ENCODE measurements at places on chromosomes 5 and 9.

DNA sequence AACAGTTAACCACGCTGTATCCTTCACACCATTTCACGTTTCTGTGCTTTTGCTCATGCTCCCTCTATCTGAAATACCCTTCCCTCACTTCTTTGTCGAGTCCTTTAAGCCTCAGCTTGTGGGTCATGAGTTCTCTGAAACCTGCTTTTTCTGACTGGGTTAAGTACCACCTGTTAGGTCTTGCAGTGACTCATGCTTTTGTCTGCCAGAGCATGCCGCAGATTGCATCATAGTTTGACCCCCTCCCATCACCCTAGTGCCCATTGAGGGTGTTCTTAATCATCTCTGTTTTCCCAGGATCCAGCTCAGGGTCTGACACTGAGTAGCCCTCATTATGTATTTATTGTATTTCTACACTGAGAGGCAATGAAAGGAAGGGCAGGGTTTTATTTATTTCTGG is 190.2 kb downstream of the ASTN2 start:
- no peak for DNase-seq

DNA sequence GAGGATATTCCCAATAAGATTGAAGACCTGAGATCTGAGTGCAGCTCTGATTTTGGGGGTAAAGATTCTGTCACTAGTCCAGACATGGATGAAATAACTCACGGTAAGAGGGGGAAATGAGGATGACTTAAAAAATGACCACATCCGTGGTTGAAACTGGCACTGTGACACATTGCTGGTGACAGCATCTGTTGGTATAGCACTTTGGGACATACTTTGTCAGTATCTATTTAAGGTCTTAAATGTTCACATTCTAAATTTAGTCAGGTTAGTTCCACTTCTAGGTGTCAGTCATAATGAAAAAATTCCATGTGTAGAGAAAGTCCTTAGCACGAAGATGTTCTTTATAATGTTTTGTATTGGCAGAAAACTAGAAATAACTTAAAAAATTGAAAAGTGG is 70.9 kb downstream of the GAPVD1 start:
- no peak for DNase-seq

DNA sequence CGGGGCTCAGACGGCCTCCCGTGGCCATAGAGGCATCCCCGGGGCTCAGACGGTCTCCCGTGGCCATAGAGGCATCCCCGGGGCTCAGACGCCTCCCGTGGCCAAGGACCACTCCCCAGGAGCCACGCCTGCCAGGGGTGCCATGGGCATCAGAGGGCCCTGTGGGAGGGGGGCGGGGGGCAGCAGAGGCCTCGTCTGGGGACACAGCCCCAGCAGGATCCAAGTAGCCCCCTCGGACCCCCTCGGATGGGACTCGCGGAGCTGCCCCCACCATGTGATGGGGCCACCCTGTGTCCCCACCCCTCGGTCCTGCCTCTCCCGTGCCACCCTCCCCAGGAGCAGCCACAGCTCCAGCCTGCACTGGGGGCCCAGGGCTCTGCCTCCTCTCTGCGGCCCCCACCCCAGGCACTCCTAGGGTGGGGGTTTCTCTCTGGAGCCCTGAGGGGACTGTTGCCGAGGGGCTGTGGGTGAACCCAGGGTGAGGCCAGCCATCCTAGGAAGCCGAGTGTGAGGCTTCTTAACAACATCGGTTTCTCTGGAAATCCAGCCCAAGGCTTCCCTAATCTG is 2.5 kb downstream of the ENTPD8 start:
- no peak for DNase-seq

GRCh38 chr5:98108497-98108896 is 665.0 kb upstream of the RGMB start:
- no peak for DNase-seq

DNA sequence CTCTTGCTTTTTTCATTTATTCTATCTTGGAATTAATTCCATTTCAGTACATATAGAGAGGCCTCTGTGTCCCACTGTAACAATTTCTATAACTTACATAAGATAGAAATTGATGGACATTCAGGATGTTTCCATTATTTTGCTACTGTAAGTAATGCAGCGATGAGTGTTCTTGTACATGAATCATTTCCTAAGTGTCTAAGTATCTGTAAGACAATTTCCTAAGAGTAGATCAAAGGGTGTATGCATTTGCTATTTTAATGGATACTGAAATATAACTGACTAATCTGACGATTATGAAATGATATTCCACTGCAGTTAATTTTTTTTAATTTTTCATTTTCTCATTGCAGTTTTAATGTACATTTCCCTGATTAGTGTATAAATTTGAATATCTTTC is 23.0 kb upstream of the RBM22 start:
- DNase-seq = no peak

DNA sequence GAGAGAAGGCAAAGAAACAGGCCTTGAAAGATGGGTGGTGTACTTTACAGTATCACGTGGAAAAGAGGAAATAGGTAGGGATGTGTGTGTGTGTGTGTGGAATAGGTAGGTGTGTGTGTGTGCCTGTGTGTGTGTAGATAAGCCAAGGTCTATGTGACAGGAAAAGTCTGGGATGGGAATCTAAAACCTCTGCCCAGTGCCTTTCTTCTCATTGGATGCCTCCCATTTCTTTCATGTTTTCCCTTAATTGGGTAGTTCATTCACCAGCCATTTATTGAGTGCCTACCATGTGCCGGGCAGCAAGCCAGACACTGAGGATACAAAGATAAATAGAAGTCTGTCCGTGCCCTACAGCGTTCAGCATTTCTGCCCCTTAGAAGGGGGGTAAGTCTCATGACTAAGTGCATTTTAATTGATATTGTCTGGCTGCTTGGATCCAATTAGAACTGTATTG is 1.0 kb downstream of the URM1 start:
- DNase-seq = no peak

GRCh38 chr9:116447934-116448333 is 239.2 kb upstream of the TRIM32 start:
- no peak for DNase-seq

DNA sequence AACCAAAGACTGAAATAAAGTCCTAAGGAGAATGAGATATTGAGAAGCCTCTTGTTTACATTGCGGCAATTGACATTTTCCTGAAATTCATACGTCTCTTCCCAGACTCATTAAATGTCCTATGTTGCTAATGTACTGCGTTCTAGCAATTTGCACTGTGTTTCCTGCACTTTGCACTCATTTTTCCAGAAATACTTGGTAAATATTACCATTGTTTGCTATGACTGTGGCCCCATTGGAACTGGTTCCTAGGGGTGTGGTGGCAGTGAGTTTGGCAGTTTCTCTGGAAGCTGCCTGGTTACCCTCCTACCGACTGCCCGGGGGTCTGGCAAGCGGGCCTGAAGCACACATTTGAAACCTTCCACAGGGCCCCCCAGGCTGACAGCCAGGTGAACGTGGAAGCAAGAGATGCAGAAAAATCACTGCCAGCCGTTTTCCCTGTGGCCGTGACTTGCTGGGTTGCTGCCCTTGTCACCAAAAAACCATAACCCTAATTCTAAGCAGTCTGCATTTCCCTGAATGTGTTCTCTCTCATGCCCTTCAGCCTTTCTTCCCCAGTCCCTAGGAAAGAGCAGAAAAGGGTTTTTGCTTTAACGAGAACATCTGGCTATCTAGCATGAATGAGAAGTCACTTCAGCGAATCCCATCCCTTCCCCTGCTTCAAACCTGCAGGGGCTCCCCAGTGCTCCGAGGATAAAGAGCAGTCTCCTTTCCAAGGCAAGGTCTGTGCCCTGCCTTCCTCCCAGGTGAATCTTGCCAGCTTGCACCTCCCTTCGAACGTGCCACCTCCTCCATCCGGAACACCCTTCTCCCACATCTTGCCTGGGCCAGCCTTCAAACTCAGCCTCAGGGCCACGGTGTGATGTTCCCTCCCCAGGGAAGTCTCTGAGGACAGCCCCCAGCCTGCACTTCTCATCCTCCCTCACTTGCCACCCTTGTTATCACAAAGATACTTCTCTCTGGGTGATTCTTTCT is 84.2 kb downstream of the AK8 start:
- DNase-seq = no peak

- no peak for DNase-seq
These were observed 53.2 kb downstream of the MEF2C start for GRCh38 chr5:88829775-88830174.

DNA sequence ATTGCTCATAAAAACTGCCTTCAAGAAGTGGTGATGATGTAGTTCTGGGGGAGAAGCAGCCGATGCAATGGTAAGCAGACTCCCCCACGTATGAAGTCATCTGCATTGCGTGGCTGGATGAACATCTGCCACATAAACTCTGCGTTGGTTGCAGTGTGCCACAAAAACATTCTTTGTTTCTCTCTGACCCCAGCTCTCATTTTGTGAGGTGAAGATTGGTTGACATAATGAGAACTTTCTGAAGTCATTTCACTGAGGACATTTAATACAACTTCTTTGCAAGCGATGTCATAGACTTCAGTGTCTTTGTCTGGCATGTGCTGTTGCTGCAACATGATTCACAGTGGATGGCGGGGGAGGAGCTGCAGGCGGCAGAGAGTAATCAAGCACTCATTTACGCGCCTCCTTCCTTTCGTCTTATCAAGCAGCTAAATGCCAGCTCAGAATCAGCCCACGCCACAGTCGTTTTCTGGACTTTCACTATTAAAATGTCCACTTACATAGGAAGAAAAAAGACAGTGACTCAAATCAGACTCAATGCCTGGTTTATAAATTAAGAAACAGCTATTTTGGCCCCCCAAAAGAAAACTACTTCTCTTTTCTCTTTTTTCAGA is 91.5 kb upstream of the NFIL3 start:
- no peak for DNase-seq

DNA sequence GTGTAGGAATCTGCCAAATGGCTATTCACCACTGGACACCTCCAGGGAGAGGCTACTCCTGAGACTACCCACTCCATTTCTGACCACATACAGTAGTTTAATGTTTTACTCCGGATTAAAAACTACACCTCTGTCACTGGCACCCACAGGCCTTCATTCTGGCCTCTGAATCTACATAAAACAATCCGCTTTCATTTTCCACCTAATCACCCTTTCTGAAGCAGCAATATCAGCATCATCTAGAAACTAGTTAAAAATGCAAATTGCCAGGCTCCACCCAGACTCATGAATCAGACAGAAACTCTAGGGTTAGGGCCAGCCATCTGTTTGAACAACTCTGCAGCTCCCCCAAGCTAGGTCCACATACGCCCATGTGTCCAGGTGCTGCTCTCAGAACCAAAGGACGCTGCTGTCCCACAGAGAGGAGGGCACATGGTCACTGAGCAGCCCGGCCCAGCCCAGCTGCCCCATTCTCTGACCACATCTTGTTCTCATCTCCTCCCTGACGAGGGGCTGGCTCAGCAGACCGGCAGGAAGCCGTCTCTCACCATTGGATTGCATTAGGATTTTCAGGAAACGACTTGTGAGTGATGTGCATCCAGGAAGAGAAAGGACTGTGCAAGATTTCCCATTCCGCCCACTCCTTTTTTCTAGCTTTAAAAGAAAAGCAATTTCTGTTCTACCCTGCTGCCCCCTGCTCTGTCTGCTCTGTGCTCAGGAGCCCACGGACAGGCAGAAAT is 34.7 kb downstream of the ADAM19 start:
- DNase-seq = peak; percentile 19

- no peak for DNase-seq
These were observed 1.9 kb downstream of the LRRC26 start for GRCh38 chr9:137167747-137168572.

GRCh38 chr9:127005770-127006314 is 91.3 kb downstream of the RALGPS1 start:
- DNase-seq = no peak

DNA sequence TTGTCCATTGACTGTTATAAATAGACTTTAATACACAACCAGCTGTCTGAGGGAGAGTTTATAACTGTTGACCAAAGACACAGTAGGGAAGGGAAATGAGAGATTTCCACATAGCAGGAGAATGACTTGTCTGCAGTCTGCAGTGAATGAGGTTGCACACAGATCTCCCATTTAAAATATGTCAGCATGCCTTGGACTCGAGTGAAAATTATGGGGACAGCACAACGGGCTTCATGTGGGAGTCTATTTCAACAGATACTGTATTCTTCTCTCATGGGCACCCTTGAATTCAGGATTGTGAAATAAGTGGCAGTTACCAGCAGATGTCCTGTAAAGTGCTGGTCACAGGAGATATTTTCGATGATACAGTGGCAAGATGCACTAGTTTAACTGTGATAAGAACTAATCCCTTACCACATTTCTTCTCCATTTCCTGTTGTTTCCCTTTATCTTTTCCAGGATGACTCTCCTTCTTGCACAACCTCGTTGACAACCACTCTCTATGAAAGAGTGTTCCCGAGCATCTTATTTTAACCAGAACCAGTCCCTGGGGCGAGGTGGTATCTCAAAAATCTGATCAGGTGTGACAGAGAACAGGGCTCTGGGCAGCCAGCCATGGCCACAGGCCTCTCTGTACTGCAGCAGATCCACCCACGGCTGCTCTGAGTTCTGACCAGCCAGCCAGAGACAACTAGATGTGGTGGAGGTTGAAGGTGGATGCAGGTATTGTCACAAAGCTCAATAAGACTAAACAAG is 51.5 kb upstream of the MAP3K1 start:
- no peak for DNase-seq

DNA sequence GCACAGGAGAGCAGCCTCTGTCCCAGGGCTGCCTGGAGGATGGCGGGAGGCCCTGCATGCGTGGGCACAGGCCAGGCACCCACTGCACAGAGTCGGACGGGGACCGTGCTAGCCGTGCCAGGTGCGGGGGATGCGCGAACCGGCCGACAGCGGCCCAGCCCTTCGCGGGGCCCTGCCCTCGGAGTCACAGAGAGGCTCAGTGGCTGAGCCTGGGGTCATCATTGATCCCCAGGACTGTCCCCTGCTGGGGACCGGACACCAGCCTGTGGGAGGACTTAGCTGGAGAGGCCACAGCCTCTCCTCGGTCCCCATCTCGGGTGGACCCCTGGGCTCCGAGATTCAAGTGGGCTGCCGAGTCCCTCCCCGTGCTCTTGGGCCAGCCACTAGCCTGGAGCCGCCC is 19.1 kb upstream of the LAMC3 start:
- no peak for DNase-seq

- no peak for DNase-seq
These were observed 15.9 kb upstream of the LTC4S start for GRCh38 chr5:179777909-179778308.

- DNase-seq = no peak
These were observed 374.8 kb downstream of the KIAA0825 start for GRCh38 chr5:94243612-94244011.

DNA sequence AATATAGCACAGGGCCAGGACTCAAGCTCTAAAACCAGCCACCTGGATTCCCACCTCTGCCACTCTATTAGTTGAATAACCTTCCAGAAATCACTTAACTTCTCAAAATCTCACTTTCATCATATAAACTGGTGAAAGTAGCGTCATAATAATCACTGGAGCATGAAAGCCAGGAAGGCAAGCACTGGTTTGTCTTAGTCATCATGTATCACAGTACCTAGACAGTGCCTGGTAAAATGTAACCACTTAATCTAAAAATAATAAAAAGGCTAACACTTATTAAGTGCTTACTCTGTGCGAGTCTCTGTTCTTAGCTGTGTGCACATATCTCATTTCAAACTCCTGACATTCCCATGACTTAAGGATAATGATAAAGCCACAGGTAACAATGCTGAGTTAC is 109.4 kb downstream of the ASTN2 start:
- no peak for DNase-seq

- no peak for DNase-seq
These were observed 7.8 kb downstream of the RRAGA start for GRCh38 chr9:19057033-19057432.

GRCh38 chr5:124650951-124651662 is 95.3 kb downstream of the ZNF608 start:
- DNase-seq = no peak
